Posterior vena cava (tissue), 2 donors: ENCODE measurements at places on chromosomes 3 and 15.

- DNase-seq, result no peak
These were observed 2.4 kb upstream of the RPL29 start for GRCh38 chr3:51997935-51998596.

GRCh38 chr3:133301731-133302130 lies 98.1 kb upstream of the BFSP2 start:
- DNase-seq, result no peak

- no peak for DNase-seq
These were observed 617 bp upstream of the HPS3 start for GRCh38 chr3:149128821-149129220.

- no peak for DNase-seq
These were observed 603.1 kb downstream of the MCTP2 start for GRCh38 chr15:94834494-94834893.

DNA sequence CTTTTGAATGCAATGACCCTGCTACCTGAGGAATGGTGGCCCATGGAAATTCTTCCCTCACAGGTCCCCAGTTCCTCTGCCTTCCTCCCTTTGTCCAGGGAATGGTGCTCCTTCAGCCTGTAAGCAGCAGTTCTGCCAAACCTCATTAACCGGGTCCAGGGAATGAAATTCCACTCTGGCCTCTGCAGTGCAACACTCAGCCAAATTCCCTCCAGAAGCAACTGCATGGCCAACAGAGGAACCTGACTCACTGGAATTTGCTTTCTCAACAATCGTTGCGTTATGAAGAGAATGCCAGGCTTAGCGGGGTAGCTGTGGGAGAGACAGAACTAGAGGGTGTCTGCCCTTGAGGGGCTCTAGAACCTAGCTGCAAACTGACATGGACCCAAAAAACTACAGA lies 449.4 kb upstream of the PROK2 start:
- no peak for DNase-seq
